Progenitor cell of endocrine pancreas (in vitro differentiated cells): ENCODE measurements at places on chromosomes 7 and 10.

DNA sequence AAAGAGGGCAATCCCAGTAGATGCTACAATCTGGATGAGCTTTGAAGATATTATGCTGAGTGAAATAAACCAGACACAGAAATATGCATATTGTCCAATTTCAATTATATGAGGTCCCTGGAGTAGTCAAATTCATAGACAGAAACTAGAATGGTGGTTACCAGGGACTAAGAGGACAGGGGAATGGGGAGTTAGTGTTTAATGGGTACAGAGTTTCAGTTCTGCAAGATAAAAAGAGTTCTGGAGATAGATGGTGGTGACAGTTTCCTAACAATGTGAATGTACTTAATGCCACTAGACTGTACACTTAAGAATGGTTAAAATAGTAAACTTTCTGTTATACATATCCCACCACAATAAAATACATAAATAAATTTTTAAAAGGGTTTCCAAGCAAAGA is 236.6 kb downstream of the ELMO1 start:
- H3K4me3 ChIP-seq, result no peak overlapping the region
- H3K27ac ChIP-seq, result no peak overlapping the region
- no peak for DNase-seq
- no peaks in the 10 kb centered on the region for H3K27me3 ChIP-seq
- H3K36me3 ChIP-seq, result peaks cover 6% of the 10 kb centered on the region
- peaks cover 14% of the 10 kb centered on the region for H3K4me1 ChIP-seq

DNA sequence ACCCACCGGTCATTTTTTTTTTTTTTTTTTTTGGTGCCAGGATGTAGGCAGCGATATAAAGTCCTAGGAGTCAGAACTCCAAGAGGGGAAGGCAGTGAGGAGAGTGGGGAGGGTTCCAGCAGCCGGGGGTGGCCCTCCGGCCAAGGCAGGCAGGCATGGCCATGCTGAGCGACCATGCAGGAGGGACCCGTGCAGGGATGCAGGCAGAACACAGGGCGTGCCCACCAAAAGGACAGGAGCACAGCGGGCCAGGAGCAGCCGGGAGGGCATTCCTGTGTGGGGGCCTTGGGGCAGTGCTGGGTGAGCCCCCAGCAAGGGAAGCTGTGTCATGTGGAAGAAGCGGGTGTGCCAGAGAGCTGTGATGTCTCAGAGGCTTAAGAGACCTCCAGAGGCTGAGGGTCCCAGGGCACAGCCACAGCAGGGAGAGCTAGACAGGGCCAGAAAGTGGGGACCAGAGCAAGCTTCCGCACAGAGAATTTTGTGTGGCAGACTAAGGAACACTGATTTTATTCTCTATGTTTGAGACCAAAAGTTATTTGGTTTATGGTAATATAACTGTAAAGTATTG is 5.7 kb downstream of the ZFAND2A start:
- no peaks in the 10 kb centered on the region for H3K27me3 ChIP-seq
- no peak for DNase-seq
- no peak overlapping the region for H3K27ac ChIP-seq

DNA sequence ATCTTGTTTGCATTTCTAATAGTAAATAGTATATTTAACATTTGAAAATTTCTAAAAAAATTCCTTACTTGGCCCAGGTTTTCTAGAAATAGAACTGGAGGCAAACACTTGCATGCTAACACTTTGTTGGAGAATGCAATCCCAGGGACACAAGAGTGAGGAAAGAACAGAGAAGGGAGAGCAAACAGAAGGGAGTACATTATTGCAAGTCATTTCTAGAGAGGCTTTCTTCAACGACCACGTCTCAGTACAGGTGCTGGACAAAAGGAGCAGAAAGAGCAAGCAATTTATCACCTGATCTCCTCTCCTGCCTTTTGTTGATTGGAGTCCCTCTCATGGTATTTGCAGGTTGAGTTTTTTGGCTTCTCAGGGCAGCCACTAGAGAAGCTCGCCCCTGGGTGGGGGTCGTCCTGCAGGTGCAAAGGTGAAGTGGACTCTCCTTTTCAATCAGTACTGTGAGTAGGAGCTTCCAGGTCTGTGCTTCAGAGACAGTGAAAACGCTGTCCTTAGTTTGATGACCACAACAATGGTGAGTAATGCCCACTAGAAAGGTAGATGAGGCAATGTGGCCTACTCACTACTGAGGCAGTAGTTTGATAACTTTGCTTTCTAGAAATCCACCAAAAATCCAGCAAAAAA is 5.2 kb downstream of the CPED1 start:
- H3K27ac ChIP-seq, result no peak overlapping the region
- peaks cover 15% of the 10 kb centered on the region for H3K27me3 ChIP-seq
- no peak overlapping the region for H3K4me3 ChIP-seq
- H3K36me3 ChIP-seq, result no peaks in the 10 kb centered on the region

DNA sequence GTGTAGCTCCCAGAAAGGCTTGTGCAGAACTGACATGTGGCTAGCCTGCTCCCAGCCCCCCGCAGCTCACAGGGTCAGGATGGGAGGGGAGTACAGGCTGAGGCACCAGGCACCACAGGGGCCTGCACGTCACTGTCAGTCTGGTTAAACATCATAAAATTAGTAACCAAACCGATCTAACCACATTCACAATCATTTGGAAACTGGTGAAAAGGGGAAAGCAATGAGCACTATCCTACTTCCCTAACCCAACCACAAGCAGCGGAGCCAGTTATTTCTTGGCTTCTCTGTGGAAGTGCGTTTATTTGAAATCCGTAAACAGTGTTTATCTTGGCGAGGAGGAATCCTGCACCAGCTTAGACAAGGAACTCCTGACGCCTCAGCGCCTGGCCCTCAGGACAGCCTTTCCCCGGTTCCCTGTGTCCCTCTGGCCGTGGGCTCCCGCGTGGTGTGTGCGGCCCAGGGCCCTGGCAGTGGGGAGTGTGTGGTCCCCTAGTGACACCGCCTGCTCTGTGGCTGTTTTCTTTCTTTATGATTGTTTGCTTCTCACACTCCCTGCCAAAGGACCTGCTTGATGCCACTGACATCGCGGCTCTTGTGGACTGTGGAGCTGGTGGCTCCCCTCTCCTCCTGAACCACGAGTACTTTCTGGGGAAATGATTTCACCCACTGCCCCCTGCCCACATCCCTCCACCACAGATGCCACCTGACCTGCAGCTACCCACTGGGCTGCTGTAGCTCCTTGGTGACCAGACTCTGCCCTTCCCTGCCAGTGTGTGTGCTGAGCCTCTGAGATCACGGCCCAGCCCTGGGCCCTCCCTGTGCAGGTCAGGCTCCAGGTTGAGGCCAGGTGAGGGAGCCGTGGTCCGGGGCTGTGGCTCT is 38.0 kb downstream of the INPP5A start:
- DNase-seq, result no peak
- no peaks in the 10 kb centered on the region for H3K36me3 ChIP-seq
- no peaks in the 10 kb centered on the region for H3K27me3 ChIP-seq
- H3K4me1 ChIP-seq, result peaks cover 18% of the 10 kb centered on the region
- H3K27ac ChIP-seq, result peak overlapping the region; percentile 78

GRCh38 chr10:111323389-111323966 is 246.6 kb downstream of the ADRA2A start:
- no peaks in the 10 kb centered on the region for H3K36me3 ChIP-seq
- DNase-seq, result no peak
- H3K27me3 ChIP-seq, result peaks cover 16% of the 10 kb centered on the region
- no peaks in the 10 kb centered on the region for H3K4me1 ChIP-seq

- peaks cover 28% of the 10 kb centered on the region for H3K4me1 ChIP-seq
- H3K27me3 ChIP-seq, result no peaks in the 10 kb centered on the region
- peak overlapping the region; percentile 71 for H3K27ac ChIP-seq
- H3K36me3 ChIP-seq, result peaks cover 6% of the 10 kb centered on the region
Measured at GRCh38 chr10:35336921-35337823, 863 bp downstream of the CCNY start.

GRCh38 chr10:11161096-11161495 is 143.4 kb downstream of the CELF2 start:
- no peak overlapping the region for H3K4me3 ChIP-seq
- H3K36me3 ChIP-seq, result no peaks in the 10 kb centered on the region
- no peak overlapping the region for H3K27ac ChIP-seq
- peaks cover 57% of the 10 kb centered on the region for H3K27me3 ChIP-seq
- H3K4me1 ChIP-seq, result peaks cover 8% of the 10 kb centered on the region
- DNase-seq, result no peak

GRCh38 chr10:7133278-7133677 is 277.6 kb downstream of the SFMBT2 start:
- no peak for DNase-seq
- H3K27me3 ChIP-seq, result peaks cover 11% of the 10 kb centered on the region
- no peak overlapping the region for H3K27ac ChIP-seq
- peaks cover 5% of the 10 kb centered on the region for H3K36me3 ChIP-seq
- H3K4me3 ChIP-seq, result no peak overlapping the region
- peaks cover 6% of the 10 kb centered on the region for H3K4me1 ChIP-seq

DNA sequence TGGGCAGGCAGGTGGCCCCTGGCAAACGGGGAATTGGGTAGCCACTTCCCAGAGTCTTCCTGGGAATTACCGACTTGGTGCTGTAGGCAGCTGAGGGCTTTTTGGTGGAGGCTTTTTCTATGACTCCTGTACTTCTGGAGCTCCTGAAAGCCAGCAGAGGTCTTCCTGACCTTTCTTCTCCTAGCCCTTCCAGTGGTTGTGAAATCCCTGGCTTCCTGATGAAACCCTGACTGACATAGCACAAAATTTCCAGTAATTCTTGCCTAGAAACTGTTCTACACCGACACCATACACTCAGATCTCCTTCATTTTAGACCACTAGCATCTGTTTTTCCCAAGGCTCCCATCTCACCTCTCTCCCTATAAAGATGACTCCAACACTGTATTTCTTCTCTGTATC is 120.2 kb downstream of the STRA8 start:
- no peak overlapping the region for H3K27ac ChIP-seq
- no peaks in the 10 kb centered on the region for H3K4me1 ChIP-seq
- DNase-seq, result no peak
- no peaks in the 10 kb centered on the region for H3K36me3 ChIP-seq
- H3K4me3 ChIP-seq, result no peak overlapping the region
- no peaks in the 10 kb centered on the region for H3K27me3 ChIP-seq

GRCh38 chr7:106779877-106780276 is 85.2 kb upstream of the PIK3CG start:
- H3K4me1 ChIP-seq, result peaks cover 2% of the 10 kb centered on the region
- no peaks in the 10 kb centered on the region for H3K27me3 ChIP-seq
- H3K36me3 ChIP-seq, result no peaks in the 10 kb centered on the region
- peak; percentile 11 for DNase-seq
- H3K4me3 ChIP-seq, result no peak overlapping the region
- H3K27ac ChIP-seq, result peak overlapping the region; percentile 25

GRCh38 chr10:52239771-52240170 is 74.3 kb upstream of the DKK1 start:
- no peak for DNase-seq
- no peaks in the 10 kb centered on the region for H3K4me1 ChIP-seq
- no peak overlapping the region for H3K4me3 ChIP-seq

DNA sequence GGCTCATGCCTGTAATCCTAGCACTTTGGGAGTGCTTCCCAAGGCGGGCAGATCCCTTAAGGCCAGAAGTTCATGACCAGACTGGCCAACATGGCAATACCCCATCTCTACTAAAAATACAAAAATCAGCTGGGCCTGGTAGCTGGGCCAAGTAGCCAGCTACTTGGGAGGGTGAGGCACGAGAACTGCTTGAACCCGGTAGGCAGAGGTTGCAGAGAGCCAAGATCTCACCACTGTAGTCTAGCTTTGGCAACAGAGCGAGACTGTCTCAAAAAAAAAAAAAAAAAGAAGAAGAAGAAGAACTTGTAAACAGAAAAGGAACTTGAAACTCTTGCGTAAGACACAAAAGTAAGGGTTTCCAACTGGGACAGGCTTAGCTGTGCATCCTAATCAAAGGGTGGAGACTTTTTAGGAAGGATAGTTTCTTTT is 5.6 kb upstream of the IFIT2 start:
- no peak overlapping the region for H3K4me3 ChIP-seq
- no peaks in the 10 kb centered on the region for H3K27me3 ChIP-seq
- DNase-seq, result no peak
- no peaks in the 10 kb centered on the region for H3K4me1 ChIP-seq
- H3K36me3 ChIP-seq, result no peaks in the 10 kb centered on the region
